CD4-positive, alpha-beta T cell (primary cell): ENCODE measurements at places on chromosomes 3 and 15.

GRCh38 chr3:177887475-177887874, 648.8 kb upstream of the KCNMB2 start:
- DNase-seq = no peak

- DNase-seq = no peak
These were observed 116.9 kb downstream of the CD47 start for GRCh38 chr3:107973961-107974360.

DNA sequence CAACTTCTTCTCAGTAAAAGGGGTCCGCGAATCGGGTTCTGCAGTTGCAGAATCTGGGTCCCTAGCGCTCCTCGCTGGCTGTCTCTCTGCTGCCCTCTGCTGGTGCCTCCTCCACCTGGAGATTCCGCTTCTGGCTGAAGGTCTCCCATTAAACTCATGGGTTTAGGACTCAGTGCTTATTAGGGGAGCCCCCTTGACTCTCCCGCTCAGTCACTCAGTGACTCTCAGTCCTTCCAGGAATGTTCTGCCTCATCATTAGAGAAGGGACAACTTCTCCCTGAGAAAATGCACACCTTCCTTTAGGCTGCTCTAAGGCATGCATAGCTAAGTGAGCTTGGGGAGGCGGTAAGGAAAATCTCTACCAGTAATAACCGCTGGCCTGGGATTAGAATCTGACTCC, 7.1 kb downstream of the CPN2 start:
- peak; percentile 62 for DNase-seq

- DNase-seq = no peak
These were observed 10.6 kb downstream of the ST6GAL1 start for GRCh38 chr3:186940967-186941366.
